ENCODE measurements at places on chromosomes 16 and 17. TPM values are rescaled to one million over a fixed set of nuclear protein-coding genes. Genes with fewer than 3 reads are reported as not detected.
A peak's percentile ranks its signal among the peaks of the same experiment; 100 is the strongest.

Gene SLFN14
- not detected for total RNA-seq

GRCh38 chr17:74332763-74333283, 6.8 kb downstream of the KIF19 start:
- no peaks in the 10 kb centered on the region for H3K27me3 ChIP-seq
- no peak for DNase-seq
- H3K4me3 ChIP-seq = no peak overlapping the region
- no peaks in the 10 kb centered on the region for H3K4me1 ChIP-seq
- H3K27ac ChIP-seq = no peak overlapping the region
- H3K36me3 ChIP-seq = no peaks in the 10 kb centered on the region

DNA sequence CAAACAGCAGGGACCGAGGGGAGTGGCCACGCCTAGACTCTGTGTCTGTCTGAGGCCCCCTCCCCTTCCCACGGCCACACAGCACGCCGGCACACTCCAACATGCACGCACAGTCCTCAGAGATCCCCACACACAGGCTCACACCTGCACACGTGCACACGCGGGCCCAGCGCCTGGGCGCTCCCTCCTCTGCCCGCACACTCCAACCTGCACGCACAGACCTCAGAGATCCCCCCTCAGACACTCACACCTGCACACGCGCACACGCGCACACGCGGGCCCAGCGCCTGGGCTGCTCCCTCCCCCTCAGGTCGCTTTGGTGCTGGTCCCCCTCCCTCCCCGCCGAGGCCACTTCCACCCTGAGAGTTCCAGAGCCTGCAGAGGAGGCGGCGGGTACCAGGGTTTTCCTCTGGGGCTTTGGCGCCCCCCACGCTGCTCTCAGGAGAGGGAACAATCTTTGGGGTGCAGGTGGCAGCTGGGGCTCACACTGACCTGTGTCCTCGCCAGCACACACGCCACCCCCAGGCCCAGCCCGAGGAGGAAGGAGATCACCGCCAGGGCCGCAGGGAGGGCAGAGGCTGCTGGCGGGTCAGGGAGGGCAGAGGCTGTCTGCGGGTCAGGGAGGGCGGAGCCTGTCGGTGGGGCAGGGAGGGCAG, 1.6 kb downstream of the CD7 start:
- H3K4me3 ChIP-seq = peak overlapping the region; percentile 1
- no peak for DNase-seq
- H3K27me3 ChIP-seq = no peaks in the 10 kb centered on the region

DNA sequence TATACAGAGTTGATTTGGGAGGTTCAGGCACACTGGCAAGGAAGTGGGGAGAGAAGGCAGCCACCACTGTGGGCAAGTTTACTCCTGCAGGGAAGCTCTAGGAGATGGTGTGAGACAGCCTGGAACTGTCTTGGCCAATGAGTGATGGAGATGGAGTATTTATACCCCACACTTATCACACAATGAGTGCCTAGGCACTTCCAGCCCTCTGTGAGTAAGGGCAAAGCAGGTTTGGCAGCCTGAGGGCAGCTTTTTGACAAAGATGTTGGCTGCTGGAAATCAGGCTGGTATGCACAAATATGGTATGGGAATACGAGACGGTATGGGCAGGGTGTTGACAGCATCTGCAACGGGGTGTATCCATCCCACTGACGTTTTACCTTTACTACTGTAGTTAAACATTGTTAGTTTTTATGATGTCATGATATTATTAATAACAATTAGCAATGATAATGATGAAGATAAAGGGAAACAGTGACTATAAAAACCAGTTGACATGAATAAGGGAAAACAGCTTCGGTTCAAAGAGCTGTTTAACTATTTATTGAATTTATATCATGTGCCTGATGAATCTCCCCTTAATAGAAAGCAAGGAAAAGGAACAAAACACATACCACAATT, 149.9 kb downstream of the CDK5R1 start:
- no peaks in the 10 kb centered on the region for H3K27me3 ChIP-seq
- no peaks in the 10 kb centered on the region for H3K36me3 ChIP-seq
- H3K27ac ChIP-seq = no peak overlapping the region
- H3K4me1 ChIP-seq = no peaks in the 10 kb centered on the region

DNA sequence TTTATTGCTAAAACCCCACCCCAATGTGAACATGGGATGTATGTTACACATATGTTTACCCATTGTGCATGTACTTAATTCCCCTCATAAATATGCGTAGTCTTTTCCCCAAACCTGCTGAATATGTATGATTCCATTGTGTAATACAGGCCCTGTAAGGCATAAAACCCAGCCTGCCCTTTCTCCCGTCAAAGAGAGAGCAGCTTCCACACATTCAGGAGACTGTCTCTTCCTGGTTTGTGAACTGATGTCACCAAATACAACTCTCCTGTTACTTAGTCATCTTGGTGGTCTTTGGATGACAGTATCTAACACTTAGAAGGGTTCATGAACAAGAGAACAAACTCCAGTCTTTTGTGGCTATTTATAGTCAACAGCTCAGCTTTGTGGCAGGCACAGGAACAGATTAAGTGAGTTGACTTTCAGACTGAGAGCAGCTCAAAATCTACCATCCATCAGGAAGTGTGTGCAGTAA, 24.7 kb upstream of the TMC7 start:
- DNase-seq = no peak
- H3K4me3 ChIP-seq = no peak overlapping the region
- no peaks in the 10 kb centered on the region for H3K27me3 ChIP-seq

- H3K4me3 ChIP-seq = no peak overlapping the region
- H3K36me3 ChIP-seq = no peaks in the 10 kb centered on the region
- H3K27me3 ChIP-seq = no peaks in the 10 kb centered on the region
- no peak for DNase-seq
- peaks cover 11% of the 10 kb centered on the region for H3K4me1 ChIP-seq
These were observed 10.2 kb downstream of the TBKBP1 start for GRCh38 chr17:47704116-47704515.

GRCh38 chr17:28227316-28228108, 91.5 kb upstream of the TMEM97 start:
- DNase-seq = no peak
- peak overlapping the region; percentile 32 for H3K4me3 ChIP-seq
- H3K4me1 ChIP-seq = peaks cover 18% of the 10 kb centered on the region
- no peaks in the 10 kb centered on the region for H3K36me3 ChIP-seq
- no peaks in the 10 kb centered on the region for H3K27me3 ChIP-seq

Gene CTRB1
- total RNA-seq = not detected

- H3K27ac ChIP-seq = no peak overlapping the region
- no peak overlapping the region for H3K4me3 ChIP-seq
- no peaks in the 10 kb centered on the region for H3K27me3 ChIP-seq
These were observed 26.9 kb downstream of the CPSF4L start for GRCh38 chr17:73234736-73235135.

DNA sequence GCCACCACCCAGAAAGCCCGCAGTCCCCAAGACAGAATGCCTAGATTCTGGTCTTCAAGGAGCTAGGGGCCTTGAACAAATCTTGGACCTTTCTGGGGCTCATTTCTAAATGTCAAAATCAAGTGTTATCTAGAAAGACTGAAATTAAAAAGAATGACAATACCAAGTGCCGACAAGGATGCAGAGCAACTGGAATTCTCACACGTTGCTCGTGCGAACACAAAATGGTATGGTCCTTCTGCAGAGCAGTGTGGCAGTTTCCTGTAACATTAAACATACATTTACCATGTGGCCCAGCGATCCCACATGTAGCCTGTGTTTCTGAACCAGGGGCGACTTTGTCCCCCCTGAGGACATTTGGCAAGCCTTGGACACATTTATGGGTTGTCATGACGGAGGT, 137.9 kb downstream of the GAS7 start:
- no peak for DNase-seq
- H3K36me3 ChIP-seq = no peaks in the 10 kb centered on the region
- peaks cover 54% of the 10 kb centered on the region for H3K4me1 ChIP-seq
- H3K27me3 ChIP-seq = no peaks in the 10 kb centered on the region
- no peak overlapping the region for H3K4me3 ChIP-seq

DNA sequence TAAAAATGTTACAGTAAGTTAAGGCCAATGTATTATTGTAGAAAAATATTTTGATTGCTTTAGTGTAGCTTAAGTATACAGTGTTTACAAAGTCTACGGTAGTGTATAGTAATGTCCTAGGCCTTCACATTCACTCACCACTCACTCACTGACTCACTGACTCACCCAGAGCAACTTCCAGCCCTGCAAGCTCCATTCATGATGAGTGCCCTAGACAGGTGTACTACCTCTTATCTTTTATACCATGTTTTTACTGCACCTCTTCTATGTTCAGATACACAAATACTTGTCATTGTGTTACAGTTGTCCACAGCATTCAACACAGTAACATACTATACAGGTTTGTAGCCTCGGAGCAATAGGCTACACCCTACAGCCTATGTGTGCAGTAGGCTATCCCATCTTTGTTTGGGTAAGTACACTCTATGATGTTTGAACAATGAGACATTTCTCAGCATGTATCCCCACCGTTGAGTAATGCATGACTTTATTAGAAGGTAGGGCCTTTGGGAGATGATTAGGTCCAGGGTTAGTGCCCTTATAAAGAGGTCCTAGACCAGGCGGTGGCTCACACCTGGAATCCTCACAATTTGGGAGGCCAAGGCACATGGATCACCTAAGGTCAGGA, 117.8 kb downstream of the SLC39A11 start:
- H3K4me3 ChIP-seq = no peak overlapping the region
- no peaks in the 10 kb centered on the region for H3K27me3 ChIP-seq
- no peaks in the 10 kb centered on the region for H3K36me3 ChIP-seq
- H3K27ac ChIP-seq = no peak overlapping the region
- peaks cover 20% of the 10 kb centered on the region for H3K4me1 ChIP-seq

GRCh38 chr17:83159204-83160049, 80.0 kb downstream of the METRNL start:
- H3K27me3 ChIP-seq = no peaks in the 10 kb centered on the region
- no peak overlapping the region for H3K4me3 ChIP-seq
- no peaks in the 10 kb centered on the region for H3K36me3 ChIP-seq
- peaks cover 18% of the 10 kb centered on the region for H3K4me1 ChIP-seq

GRCh38 chr16:50213939-50214519, 52.3 kb upstream of the ADCY7 start:
- no peaks in the 10 kb centered on the region for H3K27me3 ChIP-seq
- no peak overlapping the region for H3K27ac ChIP-seq
- no peak for DNase-seq
- H3K4me3 ChIP-seq = no peak overlapping the region

Gene CACNG4
- total RNA-seq = 0.74 TPM

DNA sequence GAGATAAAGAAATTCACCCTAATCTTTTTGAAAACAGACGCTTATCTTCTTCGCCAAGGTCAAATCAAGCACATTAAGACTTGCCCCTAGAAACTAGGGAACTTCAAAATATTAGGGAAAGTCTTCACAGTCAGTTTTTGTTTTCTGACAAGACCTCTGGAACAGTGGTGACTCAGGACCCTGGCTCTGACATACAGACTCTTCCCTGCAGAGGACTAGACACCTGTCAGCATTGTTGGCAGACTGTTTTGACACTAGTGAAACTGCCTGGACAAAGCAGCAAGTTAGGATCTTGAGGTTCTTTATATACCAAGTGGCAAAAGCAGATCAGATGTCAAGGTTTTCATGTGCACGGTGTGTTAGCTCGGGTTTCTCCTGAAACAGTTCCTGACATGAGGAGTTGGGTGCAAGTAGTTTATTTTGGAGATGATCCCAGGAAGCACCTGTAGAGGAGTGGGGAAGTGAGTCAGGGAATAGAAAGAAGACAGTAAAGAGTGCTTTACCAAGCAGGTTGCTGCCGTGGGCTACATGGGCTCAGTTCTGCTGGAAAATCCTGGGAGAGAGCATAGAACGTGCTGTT, 182.0 kb upstream of the IRX5 start:
- no peak overlapping the region for H3K27ac ChIP-seq
- H3K36me3 ChIP-seq = no peaks in the 10 kb centered on the region
- no peaks in the 10 kb centered on the region for H3K4me1 ChIP-seq
- no peaks in the 10 kb centered on the region for H3K27me3 ChIP-seq
- H3K4me3 ChIP-seq = no peak overlapping the region

- peak overlapping the region; percentile 60 for H3K27ac ChIP-seq
- no peak overlapping the region for H3K4me3 ChIP-seq
- H3K36me3 ChIP-seq = no peaks in the 10 kb centered on the region
- H3K4me1 ChIP-seq = peaks cover 48% of the 10 kb centered on the region
These were observed 17.4 kb downstream of the ADGRG1 start for GRCh38 chr16:57645691-57646387.

DNA sequence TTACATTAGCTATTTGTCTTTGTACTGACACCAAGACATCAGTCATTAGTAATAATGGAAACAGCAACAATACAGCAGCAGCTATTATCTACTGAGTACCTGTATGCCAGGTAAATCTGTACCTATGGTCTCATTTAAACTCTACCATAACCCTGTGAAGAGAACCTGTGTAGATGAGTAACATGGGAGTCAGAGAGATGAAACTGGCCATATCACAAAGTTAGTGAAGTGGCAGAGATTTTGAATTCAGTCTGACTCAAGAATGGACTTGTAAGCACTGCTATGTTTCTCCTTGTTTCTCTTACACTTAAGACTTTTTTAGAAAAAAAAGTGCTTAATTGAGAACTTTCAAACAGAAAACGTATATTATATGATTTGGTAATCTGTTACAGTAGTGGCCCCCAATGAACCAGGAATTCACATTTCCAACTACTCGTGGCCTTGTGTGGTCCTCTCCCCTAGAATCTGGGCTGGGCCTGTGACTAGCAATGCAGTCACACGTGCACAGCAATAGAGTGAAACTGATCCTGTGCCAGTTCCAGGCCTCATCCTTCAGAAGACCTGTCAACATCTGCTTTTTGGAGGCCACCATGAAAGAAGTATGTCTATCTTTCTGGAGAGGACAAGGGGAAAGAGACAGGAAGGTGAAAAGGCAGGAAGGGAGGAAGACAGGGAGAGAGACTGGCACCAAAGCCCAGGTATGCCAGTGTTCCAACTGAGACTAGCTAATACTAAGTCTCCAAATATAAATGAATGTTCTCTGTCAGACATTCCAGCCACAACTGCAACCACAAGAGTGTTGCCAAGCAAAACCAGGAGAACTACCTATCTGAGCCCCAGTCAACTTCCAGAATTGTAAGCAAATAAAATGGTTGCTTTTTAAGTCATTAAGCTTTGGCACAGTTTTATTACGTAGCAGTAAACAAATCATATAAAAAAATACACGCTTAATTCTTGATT, 12.0 kb downstream of the CRLF3 start:
- no peaks in the 10 kb centered on the region for H3K4me1 ChIP-seq
- no peaks in the 10 kb centered on the region for H3K27me3 ChIP-seq
- DNase-seq = no peak
- H3K36me3 ChIP-seq = no peaks in the 10 kb centered on the region
- no peak overlapping the region for H3K27ac ChIP-seq

DNA sequence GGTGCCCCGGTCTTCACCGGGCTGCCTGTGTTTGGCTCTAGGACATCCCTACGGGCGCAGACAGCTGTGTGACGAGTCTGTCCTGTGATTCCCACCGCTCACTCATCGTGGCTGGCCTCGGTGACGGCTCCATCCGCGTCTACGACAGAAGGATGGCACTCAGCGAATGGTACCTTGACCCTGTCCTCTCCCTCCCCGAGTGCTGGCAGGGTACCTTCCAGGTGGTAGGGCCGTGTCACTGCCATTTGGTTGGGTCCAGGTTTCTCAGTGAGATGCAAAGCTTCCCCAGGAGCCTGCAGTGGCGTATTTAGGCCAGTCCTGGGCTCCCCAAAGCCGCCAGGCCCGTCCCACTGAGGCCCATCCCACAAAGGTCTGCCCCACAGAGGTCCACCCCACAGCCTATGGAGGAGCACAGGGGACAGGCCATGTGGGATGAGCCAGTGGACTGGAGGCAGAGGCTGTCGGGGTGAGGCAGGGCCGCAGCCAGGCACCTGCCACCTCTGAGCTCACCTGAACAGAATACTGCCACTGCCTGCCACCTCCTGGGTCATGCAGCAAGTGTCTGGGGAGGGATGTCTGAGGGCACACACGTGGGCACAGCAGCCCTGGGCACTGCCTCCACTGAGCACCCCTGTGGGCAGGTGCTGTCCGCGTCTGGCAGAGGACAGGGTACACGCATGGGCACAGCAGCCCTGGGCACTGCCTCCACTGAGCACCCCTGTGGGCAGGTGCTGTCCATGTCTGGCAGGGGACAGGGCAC, 31.4 kb upstream of the CHMP6 start:
- no peak overlapping the region for H3K4me3 ChIP-seq
- peaks cover 19% of the 10 kb centered on the region for H3K4me1 ChIP-seq
- DNase-seq = no peak
- peak overlapping the region; percentile 68 for H3K27ac ChIP-seq
